A549 treated with RU486 at 1 μM for 4 hours (cell line): ENCODE measurements at places on chromosomes 3 and 15. TPM values are rescaled to one million over a fixed set of nuclear protein-coding genes. Genes with fewer than 3 reads are reported as not detected.

Gene KCNMB3
- total RNA-seq, result 1.1 to 1.5 TPM (median 1.3 TPM) in 5 replicates

Gene AGBL1
- total RNA-seq, result not detected in 5 replicates

Gene EIF4E3
- 1.6 to 3.8 TPM (median 3.7 TPM) in 5 replicates for total RNA-seq

Gene EFCC1
- total RNA-seq, result not detected in 5 replicates

Gene CGNL1
- total RNA-seq, result 1.4 to 1.6 TPM (median 1.5 TPM) in 5 replicates

Gene GOLGA6A
- 0.07 to 0.13 TPM (median 0.08 TPM) in 4 of 5 replicates, not detected in the other for total RNA-seq

Gene PDZRN3
- total RNA-seq, result not detected in 5 replicates

Gene MEIS2
- total RNA-seq, result 8.5 to 12.4 TPM (median 9.7 TPM) in 5 replicates

Gene PTX3
- 0.42 to 1.2 TPM (median 0.91 TPM) in 5 replicates for total RNA-seq

Gene ENTPD3
- total RNA-seq, result 0.11 TPM in 1 of 5 replicates, not detected in the others

Gene CHL1
- not detected in 5 replicates for total RNA-seq

Gene ELL3
- total RNA-seq, result 1.3 to 2.3 TPM (median 2.1 TPM) in 5 replicates

Gene FAM240A
- total RNA-seq, result not detected in 5 replicates

Gene GPR176
- 10.6 to 14.4 TPM (median 13.0 TPM) in 5 replicates for total RNA-seq

Gene EXOSC7
- 43.0 to 50.3 TPM (median 48.4 TPM) in 5 replicates for total RNA-seq

Gene PLA2G4D
- total RNA-seq, result not detected in 5 replicates

Gene SHISA5
- total RNA-seq, result 94.9 to 136 TPM (median 129 TPM) in 5 replicates

Gene RTP1
- total RNA-seq, result not detected in 5 replicates

Gene CYP1A1
- total RNA-seq, result 1.3 to 2.6 TPM (median 1.9 TPM) in 5 replicates
